ENCODE measurements at places on chromosomes 16 and 17.

DNA sequence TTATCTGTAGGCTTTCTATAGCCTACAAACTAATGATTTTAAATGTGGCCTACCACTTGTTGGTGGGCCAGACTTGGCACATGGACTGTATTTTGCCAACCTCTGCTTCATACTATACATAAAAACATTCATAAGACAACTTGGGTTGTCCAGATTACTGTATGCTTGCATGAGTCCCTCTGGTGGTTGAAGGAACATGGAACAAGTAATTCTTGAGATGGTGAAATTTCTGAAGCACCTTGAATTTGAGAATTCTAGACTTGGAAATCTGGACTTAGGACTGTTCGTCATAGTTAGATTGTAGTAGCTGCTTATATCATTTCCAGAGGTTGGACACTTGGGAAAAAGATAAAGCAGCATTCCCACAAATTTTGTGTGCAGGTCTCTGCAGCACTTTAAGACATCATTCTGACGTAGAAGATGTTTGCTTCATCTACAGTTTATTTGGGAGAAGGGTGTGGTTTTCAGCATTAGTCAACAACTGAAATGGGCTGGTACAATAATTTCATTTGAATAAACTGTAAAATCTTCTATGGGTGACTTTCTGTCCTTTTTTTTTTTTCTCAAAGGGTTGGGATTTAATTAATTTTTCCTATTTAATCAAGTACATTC, 31.2 kb downstream of the NFATC3 start:
- no peak for DNase-seq

GRCh38 chr16:85749771-85750145, 1.1 kb downstream of the C16orf74 start:
- no peak for DNase-seq

- no peak for DNase-seq
These were observed 13.3 kb downstream of the PROCA1 start for GRCh38 chr17:28698253-28698941.

GRCh38 chr16:50767197-50767596, 25.3 kb downstream of the CYLD start:
- DNase-seq, result no peak

Measured in stimulated activated CD4-positive, alpha-beta T cell treated with anti-CD3 and anti-CD28 coated beads, Interleukin-15, amount 100 ng/mL, for 1 hour (primary cell).